Fibroblast of mammary gland (primary cell): ENCODE measurements at places on chromosomes 3 and 15.

- DNase-seq, result no peak
Observed at GRCh38 chr3:48012659-48013058, 3.6 kb downstream of the MAP4 start.

- peak; percentile 31 for DNase-seq
Observed at GRCh38 chr3:146750196-146750595, 145.1 kb upstream of the PLSCR5 start.

- no peak for DNase-seq
Observed at GRCh38 chr3:56771376-56771775, 30.4 kb downstream of the ARHGEF3 start.

DNA sequence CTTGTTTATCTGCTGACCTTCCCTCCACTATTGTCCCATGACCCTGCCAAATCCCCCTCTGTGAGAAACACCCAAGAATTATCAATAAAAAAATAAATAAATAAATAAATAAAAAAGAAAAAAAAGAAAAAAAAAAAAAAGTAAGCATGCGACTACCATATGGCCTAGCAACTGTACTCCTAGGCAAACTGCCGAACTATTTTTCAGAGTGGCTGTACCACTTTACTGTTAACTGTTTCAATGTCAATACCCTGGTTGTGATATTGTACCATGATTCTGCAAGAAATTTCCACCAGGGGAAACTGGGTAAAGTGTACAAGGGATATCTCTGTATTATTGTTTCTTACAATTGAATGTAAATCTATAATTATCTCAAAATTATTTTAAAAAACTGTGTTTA lies 41.3 kb upstream of the MAP4 start:
- peak; percentile 49 for DNase-seq

DNA sequence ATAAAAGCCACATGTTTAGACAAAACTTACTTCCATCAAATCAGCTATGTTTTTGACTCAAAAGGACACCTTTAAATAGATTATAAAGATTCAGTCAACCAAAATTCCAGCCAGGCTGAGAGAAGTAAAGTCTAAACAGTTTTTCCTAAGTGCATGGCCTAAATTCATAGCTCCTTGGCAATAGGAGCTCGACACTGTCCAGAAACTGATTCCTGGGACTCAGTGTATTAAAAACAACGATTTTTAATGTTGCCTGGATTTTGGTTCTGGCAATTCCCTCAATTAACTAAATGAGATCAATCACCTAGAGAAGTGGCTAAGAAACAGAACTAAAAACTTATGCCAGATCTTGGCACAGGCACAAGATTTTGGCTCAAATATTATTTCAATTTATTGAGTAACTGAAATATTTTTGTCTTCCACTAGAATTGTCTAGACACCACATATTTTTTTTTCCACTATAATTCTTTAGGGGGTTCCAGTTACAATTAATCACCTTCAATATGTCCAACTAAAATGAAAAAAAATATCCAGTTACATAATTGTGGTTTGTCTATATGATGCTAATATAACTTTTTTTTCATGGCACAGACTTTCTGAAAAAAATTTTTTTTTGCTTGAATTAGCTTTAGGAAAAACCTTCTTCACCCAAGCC lies 135.9 kb downstream of the TFDP2 start:
- DNase-seq, result no peak

GRCh38 chr3:72957297-72957696 lies 39.3 kb upstream of the PPP4R2 start:
- DNase-seq, result no peak
